ENCODE measurements at places on chromosomes 2 and 18.

- DNase-seq: no peak
Observed at GRCh38 chr2:72781480-72781879, 44.4 kb downstream of the EXOC6B start.

GRCh38 chr2:23456396-23456795 is 71.4 kb downstream of the KLHL29 start:
- no peak for DNase-seq

DNA sequence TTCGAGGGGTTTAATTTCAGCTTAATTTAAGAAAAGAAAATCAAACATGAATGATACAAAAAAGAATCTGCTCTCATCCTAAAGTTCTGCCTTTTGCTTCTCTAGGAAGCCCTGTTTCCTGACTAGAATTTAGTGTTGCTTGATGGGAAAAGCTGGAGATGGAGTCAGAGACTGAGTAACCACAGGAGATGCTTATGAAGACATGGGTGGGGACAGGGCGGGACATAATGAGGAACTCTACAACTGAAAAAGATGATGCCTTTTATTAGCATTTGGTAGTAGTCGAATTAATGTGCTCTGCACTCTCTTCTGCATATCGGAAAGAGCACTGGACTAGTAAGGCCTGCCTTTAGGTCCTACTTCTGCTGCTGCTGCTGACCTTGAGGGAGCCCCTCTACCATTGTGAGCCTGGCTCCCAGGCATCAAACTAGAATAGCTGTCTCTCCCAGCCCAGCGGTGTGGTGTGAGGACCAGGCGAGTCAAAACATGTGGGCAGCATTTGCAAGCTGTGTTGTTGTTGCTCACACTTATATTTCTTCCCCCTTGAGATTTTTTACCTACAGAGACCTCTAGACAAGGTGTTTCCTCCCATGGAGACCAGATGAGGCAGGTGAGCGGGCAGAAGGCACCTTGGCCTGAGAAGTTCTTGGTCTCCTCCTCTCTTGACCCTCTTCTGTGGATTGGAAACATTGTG is 61.5 kb downstream of the INPP4A start:
- DNase-seq: no peak

GRCh38 chr2:60391649-60392375 is 161.6 kb downstream of the BCL11A start:
- no peak for DNase-seq

DNA sequence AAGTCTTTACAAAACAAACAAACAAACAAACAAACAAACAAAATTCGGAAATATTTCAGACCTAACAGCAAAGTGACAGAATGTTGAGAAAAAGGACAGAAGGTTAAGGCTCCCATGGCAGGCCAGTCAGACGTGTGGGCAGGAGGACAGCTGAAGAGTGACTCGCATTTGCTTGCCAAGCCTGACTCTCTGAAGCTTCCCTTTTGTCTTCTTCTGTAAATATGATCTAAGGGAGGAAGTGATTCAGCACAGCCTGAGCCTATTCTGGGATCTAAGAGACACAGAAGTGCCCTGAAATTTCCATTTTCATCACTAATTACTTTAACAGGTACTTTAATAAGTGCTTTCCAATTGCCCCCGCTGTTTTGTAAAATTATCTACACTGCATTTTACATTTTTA is 134.0 kb upstream of the LYPD1 start:
- peak; percentile 3 for DNase-seq
